ENCODE measurements at places on chromosomes 1 and 21.

- no peak for DNase-seq
Observed at GRCh38 chr1:61400131-61400770, 317.9 kb downstream of the NFIA start.

- DNase-seq, result no peak
Observed at GRCh38 chr1:71222668-71223067, 141.8 kb upstream of the ZRANB2 start.

DNA sequence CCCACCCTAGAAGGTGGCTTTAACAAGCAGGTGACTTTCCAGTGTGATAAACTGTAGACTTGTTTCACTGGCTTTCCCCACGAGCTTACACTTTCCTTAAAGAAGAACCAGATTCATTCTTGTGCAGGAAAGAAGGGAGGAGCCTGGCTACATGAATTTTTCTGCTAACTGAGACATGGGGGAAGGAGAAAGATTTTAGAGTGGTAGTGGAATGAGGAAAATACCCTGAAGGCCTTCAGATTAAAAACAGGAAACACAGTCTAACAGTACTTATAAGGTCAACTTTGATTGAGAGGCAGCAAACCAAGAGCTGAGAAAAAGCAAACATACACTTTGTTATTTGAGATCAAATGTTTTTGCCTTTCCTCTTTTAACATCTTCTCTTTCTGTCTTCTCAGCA is 640.9 kb upstream of the PLXNA2 start:
- DNase-seq, result no peak

DNA sequence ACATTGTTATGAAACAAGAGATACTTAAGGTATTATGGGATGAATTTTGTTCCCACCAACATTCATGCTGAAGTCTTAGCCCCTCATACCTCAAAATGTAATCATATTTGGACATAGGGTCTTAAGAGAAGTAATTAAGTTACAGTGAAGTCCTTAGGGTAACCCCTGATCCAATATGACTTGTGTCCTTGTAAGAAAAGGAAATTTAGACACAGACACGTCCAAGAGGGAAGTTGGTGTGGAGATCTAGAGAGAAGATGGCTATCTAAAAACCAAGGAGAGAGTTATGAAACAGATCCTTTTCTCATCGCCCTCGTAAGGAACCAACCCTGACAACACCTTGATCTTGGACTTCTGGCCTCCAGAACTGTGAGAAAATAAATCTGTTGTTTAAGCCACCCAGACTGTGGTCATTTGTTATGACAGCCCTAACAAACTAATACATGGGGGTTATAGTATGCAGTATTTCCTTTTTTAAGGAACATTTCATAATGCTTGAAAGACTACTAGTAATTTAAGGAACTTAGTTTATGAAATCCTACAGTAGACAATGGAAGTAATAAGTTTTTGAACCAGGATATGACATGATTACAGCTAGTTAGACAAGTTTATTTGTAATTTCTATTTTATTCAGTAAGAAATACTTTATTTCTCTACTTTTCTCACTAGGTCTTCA is 875.5 kb upstream of the ADGRL2 start:
- no peak for DNase-seq

DNA sequence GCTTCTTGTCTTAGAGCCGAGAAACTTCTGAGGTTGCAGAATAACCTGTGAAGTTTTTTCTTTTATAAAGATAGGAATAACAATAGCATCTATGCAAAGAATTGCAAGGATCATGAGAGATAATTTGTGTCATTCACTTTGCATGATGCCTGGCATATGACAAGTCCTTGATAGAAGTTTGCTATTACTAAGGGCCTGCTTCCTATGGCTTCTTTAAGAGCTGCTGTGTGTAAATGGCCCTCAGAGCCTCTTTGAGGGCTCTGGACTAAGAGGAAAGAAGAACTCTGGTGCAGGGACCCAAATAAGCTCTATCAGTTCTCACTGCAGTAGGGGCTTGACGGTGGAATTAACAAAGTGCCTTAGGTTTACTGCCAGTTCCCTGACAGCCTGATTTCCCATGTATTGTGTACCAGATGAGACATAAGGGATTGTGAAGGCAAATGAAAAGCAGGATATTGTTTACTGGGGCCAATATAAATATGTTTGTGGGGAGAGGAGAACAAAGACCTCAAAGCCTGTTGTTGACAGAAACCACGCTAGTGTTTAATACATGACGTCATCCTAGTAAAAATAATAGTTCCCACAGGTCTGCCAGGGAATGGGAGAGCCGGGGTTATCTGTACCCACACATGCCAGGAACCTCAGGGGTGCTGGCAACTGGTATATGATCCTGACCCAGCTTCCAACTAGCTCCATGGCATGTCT is 131.2 kb upstream of the UBE2U start:
- DNase-seq, result no peak

GRCh38 chr1:207848234-207848633 is 62.7 kb downstream of the CD34 start:
- peak; percentile 57 for DNase-seq
